ENCODE measurements at places on chromosomes 1 and 21. TPM values are rescaled to one million over a fixed set of nuclear protein-coding genes. Genes with fewer than 3 reads are reported as not detected.

DNA sequence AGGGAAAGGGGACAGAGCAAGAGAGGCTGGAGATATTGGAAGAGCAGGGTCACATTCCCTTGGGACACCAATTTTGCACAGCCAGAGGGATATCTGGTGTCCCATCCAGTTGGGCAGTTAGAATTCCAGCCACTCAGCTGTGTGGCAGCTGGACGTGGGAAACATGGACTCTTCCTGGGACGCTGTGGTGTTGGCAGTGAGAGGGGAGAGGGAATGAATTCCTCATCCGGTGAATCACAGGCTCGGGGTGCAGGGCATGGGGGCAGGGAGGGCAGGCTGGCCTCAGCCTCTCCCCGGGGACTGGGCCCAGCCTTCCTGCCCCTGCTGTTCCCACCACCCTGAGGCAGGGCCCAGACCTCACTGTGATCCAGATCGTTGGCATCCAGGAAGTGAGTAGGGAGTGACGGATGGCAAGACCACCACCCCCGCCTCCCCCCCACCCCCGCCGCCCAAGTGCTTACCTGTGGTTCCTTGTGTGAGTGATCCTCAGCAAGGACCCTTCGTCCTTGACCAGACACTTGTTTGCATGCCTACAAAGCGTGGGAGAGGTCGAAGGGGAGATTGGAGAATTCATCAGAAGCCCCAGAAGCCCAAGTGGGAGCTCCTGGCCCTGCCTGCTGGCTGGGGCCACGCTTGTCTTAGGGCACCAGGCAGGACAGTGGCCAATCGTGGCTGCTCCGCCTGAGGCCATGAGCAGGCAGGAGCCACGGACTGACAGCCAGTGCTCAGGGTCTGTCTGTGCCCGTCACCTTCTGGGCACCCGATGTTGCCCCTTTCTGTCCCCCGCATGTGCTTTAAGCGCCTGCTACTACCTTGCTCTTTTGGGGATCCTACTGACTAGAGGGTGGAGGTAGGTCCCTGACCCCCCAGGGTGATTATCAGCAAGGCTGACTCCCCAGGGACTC lies 8.7 kb downstream of the WNT3A start:
- no peak overlapping the region for H3K27ac ChIP-seq
- H3K36me3 ChIP-seq: no peaks in the 10 kb centered on the region
- H3K4me1 ChIP-seq: no peaks in the 10 kb centered on the region
- H3K27me3 ChIP-seq: no peaks in the 10 kb centered on the region
- H3K4me3 ChIP-seq: no peak overlapping the region
- no peak for DNase-seq

DNA sequence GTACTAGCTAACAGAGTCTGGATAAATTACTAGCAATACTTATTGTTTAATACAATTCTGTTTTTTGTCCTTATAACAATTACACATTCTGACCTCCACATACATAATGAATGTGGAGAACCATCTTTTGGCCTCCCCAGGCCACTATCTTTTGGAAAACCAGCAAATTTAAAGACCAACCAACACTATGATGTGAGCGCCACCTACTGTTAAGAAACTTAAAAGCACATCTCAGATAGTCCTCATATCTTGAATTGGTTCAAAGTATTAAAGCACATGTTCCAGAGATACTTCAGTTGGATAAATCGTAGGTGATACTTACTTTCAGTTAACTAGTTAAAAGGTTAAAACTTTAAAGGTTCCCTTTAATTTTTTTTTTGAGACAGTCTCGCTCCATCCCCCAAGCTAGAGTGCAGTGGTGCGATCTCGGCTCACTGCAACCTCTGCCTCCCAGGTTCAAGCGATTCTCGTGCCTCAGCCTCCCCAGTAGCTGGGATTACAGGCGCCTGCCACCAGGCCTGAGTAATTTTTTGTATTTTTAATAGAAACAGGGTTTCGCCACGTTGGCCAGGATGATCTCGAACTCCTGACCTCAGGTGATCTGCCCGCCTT lies 29.3 kb upstream of the USP1 start:
- peak; percentile 86 for DNase-seq
- H3K36me3 ChIP-seq: no peaks in the 10 kb centered on the region
- H3K27me3 ChIP-seq: no peaks in the 10 kb centered on the region
- H3K27ac ChIP-seq: no peak overlapping the region
- H3K4me3 ChIP-seq: no peak overlapping the region
- no peaks in the 10 kb centered on the region for H3K4me1 ChIP-seq

GRCh38 chr1:101365186-101365585 lies 128.4 kb downstream of the S1PR1 start:
- H3K4me1 ChIP-seq: no peaks in the 10 kb centered on the region
- H3K4me3 ChIP-seq: no peak overlapping the region
- no peaks in the 10 kb centered on the region for H3K36me3 ChIP-seq
- H3K27me3 ChIP-seq: no peaks in the 10 kb centered on the region

DNA sequence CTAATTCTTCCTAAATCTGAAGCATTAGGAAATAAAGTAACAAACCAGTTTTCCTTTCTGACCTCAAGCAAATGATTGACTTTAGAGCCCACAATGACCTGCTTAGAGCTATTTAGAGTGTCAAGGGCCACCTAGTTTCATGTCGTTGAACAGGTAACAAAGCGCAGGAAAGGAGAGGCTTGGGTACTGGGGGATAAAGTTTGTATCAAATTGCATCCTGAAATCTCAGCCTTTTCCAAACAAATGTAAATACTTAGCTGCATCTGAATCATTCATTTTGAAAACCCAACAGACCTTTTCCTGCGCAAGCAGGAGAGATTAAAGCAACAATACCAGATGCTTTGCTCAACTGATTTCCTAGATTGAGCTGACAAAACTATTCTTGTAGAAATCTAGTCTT lies 121.2 kb downstream of the NRIP1 start:
- H3K4me3 ChIP-seq: no peak overlapping the region
- H3K4me1 ChIP-seq: no peaks in the 10 kb centered on the region
- H3K27ac ChIP-seq: no peak overlapping the region
- DNase-seq: no peak
- no peaks in the 10 kb centered on the region for H3K27me3 ChIP-seq
- no peaks in the 10 kb centered on the region for H3K36me3 ChIP-seq

DNA sequence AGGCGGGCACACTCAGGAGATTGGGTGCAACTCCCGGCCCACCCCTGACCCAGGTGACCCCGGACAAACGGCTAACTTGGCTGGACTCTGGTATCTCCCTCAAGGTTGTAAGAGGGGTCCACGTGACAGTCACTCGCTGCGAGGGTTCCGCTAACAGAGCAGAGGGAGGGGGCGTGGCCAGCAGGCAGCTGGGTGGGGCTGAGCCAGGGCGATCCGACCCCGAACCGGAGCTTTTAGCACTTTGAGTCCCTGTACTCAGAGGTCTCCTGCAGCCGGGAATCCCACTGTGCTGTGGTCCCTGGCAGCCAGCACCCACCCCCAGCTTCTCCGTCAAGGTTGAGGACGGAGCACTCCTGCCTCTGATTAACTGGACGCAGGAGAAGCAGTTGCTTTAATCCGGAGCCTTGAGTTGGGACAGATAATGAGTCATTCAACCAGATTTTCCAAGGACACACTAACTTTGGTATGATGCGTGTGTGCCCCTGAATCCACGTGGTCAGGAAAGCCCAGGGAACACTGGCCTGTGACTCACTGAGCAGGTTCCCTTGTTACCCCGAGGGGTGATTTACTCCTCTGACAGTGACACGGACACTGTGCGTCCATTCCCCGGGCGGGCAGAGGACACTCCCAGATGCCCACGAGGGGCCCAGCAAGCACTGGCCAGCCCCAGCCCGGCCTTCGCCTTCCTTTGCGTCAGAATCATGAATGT lies 16.8 kb downstream of the TRPM2 start:
- peaks cover 17% of the 10 kb centered on the region for H3K4me1 ChIP-seq
- no peaks in the 10 kb centered on the region for H3K27me3 ChIP-seq
- H3K36me3 ChIP-seq: no peaks in the 10 kb centered on the region

DNA sequence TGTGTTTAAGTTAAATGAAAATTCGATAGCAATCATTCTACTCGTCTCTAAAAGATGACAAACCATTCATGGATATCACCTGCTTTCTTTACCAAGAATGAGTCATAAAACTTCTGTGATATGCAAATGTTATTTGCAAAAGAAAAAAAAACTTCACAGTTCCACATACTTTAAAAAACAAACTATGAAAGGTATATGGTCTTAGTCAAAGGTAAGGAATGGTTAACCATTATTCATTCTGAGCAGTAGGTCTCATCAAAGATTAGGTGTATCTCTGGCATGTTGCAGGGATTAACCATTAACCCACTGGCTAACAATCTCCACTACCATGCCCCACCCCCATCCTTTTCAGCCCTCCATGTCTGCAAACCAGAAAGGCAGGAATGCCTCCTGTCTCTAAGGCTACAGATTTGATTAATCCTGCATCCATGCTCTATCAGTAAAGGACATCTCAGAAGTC lies 44.4 kb downstream of the PTPN14 start:
- H3K27me3 ChIP-seq: no peaks in the 10 kb centered on the region
- H3K4me1 ChIP-seq: peaks cover 30% of the 10 kb centered on the region
- peak; percentile 81 for DNase-seq
- H3K27ac ChIP-seq: no peak overlapping the region
- H3K36me3 ChIP-seq: no peaks in the 10 kb centered on the region

GRCh38 chr1:7068552-7068951 lies 283.3 kb downstream of the CAMTA1 start:
- H3K36me3 ChIP-seq: no peaks in the 10 kb centered on the region
- no peak overlapping the region for H3K4me3 ChIP-seq
- no peak overlapping the region for H3K27ac ChIP-seq

DNA sequence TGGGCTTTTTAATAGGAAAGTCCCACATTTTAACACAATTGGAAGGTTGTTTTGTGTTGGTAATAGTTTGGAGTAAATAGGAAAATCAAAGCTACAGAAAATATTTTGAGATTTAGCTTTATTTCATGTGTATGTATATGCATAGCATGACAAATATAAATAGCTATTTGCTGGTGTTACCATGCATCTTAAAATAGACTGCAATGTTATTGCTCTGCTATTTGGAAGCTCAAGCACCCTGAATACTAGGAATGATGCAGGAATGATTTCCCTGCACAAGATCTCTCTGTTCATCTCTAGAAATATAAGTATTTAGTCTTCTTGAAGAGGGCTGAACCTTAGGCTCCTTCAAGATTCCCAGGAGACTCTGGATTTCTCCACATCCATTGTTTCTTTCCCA lies 268.3 kb upstream of the POGK start:
- H3K27ac ChIP-seq: no peak overlapping the region
- no peaks in the 10 kb centered on the region for H3K4me1 ChIP-seq
- H3K36me3 ChIP-seq: no peaks in the 10 kb centered on the region
- DNase-seq: no peak
- H3K4me3 ChIP-seq: no peak overlapping the region

GRCh38 chr1:56249234-56249633 lies 330.1 kb downstream of the PLPP3 start:
- no peaks in the 10 kb centered on the region for H3K4me1 ChIP-seq
- no peak for DNase-seq
- H3K27me3 ChIP-seq: no peaks in the 10 kb centered on the region
- no peak overlapping the region for H3K4me3 ChIP-seq
- H3K27ac ChIP-seq: no peak overlapping the region

- no peak overlapping the region for H3K27ac ChIP-seq
- H3K27me3 ChIP-seq: no peaks in the 10 kb centered on the region
- no peaks in the 10 kb centered on the region for H3K36me3 ChIP-seq
- H3K4me1 ChIP-seq: no peaks in the 10 kb centered on the region
- no peak overlapping the region for H3K4me3 ChIP-seq
Measured at GRCh38 chr21:20875742-20876141, 122.5 kb upstream of the NCAM2 start.

DNA sequence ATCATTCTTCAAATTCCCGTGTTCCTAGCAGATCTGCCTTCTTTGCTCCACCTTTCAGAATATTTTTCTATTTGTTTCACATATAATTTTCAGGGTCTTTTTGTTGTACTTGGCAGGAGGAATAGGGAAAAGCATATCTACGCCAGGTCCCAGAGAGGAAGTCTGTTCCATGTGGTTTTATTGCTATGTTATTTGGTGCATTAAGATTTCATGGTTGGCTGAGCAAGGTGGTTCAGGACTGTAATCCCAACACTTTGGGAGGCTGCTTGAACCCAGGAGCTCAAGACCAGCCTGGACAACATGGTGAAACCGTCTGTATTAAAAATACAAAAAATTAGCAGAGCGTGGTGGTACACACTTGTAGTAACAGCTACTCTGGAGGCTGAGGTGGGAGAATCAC lies 36.1 kb downstream of the COL6A1 start:
- no peaks in the 10 kb centered on the region for H3K36me3 ChIP-seq
- no peak for DNase-seq
- peaks cover 3% of the 10 kb centered on the region for H3K27me3 ChIP-seq
- H3K27ac ChIP-seq: no peak overlapping the region
- no peaks in the 10 kb centered on the region for H3K4me1 ChIP-seq

GRCh38 chr21:25029580-25029979 lies 577.7 kb downstream of the MRPL39 start:
- no peaks in the 10 kb centered on the region for H3K4me1 ChIP-seq
- H3K27me3 ChIP-seq: no peaks in the 10 kb centered on the region
- no peak overlapping the region for H3K4me3 ChIP-seq
- H3K36me3 ChIP-seq: no peaks in the 10 kb centered on the region
- H3K27ac ChIP-seq: no peak overlapping the region
- DNase-seq: no peak

- DNase-seq: no peak
- no peaks in the 10 kb centered on the region for H3K4me1 ChIP-seq
- H3K4me3 ChIP-seq: no peak overlapping the region
- H3K36me3 ChIP-seq: no peaks in the 10 kb centered on the region
- no peak overlapping the region for H3K27ac ChIP-seq
- no peaks in the 10 kb centered on the region for H3K27me3 ChIP-seq
Measured at GRCh38 chr21:25396135-25396711, 211.1 kb downstream of the MRPL39 start.

GRCh38 chr1:64584479-64584878 lies 114.5 kb downstream of the CACHD1 start:
- peaks cover 6% of the 10 kb centered on the region for H3K4me1 ChIP-seq
- no peak overlapping the region for H3K4me3 ChIP-seq
- no peaks in the 10 kb centered on the region for H3K27me3 ChIP-seq
- H3K36me3 ChIP-seq: no peaks in the 10 kb centered on the region
- H3K27ac ChIP-seq: no peak overlapping the region
- DNase-seq: no peak

The EIF3I gene
- total RNA-seq: 90.1 TPM

The HTR6 gene
- not detected for total RNA-seq

The FRRS1 gene
- total RNA-seq: 21.1 TPM

The GCSAML gene
- 0.18 TPM for total RNA-seq

Data from stomach (tissue), 19 donors.